Tongue (tissue), 3 donors: ENCODE measurements at places on chromosomes 2 and 18.

DNA sequence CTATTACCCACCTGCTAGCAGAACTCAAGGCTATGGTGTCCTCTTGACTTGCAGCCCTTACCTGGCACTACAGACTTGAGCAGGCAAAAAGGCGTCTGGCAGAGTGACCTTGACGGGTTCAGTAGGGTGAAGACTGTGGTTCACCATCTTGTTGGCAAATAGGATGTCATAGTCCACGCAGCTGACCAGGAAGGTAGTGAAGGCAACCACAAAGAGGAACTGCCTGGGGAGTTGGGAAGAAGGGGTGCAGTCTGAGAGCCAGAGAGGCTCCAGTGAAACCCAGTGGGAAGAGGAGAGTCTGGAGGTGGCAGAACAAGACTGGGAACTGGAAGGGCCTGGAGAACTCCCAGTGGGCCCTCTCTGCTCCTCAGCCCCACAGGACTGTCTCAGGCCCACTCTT, 4.1 kb downstream of the ATG9A start:
- DNase-seq: no peak

- no peak for DNase-seq
Measured at GRCh38 chr2:195495966-195496365, 161.1 kb upstream of the SLC39A10 start.

DNA sequence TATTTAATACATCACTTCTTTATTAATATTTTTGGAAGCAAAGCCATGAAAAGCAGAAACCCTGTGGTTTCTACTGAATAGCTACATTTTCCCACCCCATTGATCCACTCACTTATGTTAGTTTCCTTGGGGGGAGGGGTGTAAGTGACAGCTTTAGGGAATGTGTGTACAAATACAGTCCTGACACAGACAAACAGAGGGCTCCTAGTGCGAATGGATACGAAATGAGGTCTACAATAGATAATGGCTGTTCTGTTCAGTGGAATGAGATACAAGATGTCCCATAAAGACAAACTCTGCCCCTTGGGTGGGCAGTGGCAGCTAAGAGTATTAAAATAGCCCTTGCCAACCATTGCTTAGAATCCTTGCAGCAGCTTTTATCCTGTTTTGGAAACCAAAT, 312.9 kb downstream of the NCKAP5 start:
- DNase-seq: no peak

GRCh38 chr2:177549171-177549570, 156.6 kb downstream of the AGPS start:
- DNase-seq: no peak

GRCh38 chr2:59790186-59791003, 763.1 kb downstream of the BCL11A start:
- DNase-seq: no peak

- no peak for DNase-seq
Measured at GRCh38 chr2:237433920-237434676, 20.1 kb upstream of the COL6A3 start.

- DNase-seq: no peak
Measured at GRCh38 chr2:44166096-44166495, 2.6 kb upstream of the PPM1B start.

DNA sequence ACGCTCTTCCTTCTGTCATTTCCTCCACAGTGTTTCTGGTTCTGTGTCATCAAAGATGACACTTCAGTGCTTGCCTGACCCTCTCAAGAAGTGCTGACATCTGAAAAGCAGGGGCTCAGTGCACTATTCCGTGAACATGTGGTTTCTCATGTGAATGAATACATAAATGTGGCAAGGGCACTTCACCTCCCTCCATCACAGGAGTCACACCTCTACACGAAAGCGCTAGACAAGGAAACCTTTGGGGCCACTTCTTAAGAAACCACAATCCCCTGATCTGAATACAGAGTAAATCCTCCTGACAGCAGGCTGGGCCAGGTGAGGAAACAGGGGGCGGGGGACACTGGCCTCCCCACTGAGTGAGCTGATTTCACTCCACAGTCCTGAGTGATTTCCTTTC, 145.8 kb upstream of the ACAA2 start:
- DNase-seq: no peak

DNA sequence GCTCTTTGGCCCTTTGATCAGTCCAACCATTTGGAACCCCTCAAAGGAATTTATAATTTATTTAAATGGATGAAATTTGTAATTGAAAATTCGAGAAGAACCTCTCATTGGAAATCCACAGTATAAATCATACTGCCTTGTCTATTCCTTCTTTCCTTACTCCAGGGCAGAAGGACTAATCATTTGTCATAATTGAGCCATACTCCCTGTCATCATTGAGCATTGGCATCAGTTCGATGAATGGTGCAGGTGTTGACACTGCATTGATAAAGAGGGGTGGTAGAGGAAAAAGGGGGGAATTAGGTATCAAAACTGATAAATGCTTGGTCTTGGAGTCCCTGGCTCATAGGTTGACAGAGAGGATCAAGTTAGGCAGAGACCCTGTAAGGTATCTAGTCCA, 2.0 kb downstream of the VSNL1 start:
- no peak for DNase-seq

GRCh38 chr18:31578126-31578525, 13.6 kb upstream of the TTR start:
- no peak for DNase-seq

DNA sequence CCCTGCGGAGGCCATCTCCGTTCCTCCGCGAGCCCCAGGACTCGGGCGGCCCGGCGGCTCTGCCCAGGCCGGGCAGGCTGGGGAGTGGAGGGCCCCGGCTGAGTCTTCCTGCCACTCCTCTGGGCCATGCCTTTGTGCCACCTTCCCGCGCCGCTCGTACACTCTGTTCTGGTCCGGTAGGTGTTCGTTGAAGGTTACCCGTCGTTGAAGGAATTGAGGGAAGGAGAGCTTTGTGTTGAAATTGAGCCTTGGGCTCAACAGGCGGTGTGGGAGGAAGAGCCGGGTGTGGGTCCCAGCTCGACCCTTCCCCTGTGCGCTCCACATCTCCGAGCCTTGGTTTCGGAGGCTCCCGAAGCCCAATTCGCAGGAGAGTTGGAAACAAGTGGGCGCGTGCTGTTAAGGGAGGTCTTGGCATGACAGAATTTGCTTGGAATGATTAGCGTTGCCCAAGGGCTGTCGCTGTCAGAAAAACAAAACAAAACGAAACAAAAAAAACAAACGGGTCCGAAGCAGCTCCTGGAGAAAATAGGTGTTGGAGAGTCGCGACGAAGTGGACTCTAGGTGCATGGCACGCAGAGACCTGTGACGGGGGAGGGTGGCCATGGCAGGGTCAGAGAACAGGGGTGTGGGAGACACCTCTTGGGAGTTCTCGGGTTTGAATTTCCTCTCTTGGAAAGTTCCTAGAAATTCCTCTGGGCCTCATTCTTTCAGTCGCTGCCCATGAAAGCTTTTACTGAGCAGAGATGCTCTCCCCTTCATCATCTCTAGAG, 1.2 kb upstream of the MZT2A start:
- peak; percentile 11 for DNase-seq

GRCh38 chr2:109597283-109597682, 16.5 kb downstream of the SEPTIN10 start:
- DNase-seq: no peak
